M059J (cell line): ENCODE measurements at places on chromosomes 16 and 17.

DNA sequence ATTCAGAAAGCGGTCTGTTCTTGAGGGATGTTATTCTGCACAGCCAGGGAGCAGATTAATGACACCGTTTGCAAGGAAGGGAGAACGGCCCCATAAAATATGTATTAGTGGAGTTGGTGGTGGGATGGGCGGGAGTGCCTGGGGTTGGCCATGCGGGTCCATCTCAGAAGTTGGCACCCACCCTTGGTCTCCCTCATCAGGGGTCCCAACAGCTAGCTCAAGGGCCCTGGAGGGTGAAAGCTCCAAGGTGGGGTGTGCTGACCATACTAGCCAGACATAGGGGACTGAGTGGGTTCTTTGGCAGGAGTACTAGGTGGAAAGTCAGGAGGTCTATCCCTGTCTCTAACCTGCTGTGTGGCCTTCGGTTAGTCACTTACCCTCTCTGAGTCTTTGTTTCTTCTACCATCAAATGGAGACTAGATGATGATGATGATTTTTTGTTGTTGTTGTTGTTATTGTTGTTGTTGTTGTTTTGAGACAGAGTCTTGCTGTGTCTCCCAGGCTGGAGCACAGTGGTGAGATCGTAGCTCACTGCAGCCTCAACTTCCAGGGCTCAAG, 83.2 kb upstream of the BRD7 start:
- DNase-seq, result no peak

DNA sequence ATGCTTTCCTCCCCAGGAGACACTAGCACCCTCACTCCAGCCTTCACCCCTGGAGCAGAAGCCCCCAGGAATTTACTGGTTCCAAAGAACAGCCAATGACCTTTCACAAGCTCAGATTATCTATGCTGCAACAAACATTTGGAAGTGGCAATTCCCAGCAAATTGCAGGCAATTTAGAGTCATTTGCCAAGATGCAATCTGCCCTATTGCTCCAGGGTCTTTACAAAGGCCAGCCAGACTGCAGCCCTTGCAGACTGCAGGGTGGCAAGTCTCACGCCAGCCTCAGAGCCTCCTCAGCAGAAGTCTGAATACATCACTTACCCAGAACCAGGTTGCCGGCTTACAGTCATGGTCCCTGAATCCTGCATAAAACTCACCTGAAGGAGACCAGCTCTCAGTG, 21.8 kb downstream of the AXIN1 start:
- DNase-seq, result no peak

- DNase-seq, result peak; percentile 43
These were observed 7.4 kb upstream of the TMEM220 start for GRCh38 chr17:10737168-10737622.

GRCh38 chr17:29141514-29141876, 38.7 kb downstream of the MYO18A start:
- no peak for DNase-seq
